Fibroblast of villous mesenchyme (primary cell): ENCODE measurements at places on chromosomes 1 and 21. TPM values are rescaled to one million over a fixed set of nuclear protein-coding genes. Genes with fewer than 3 reads are reported as not detected.

DNA sequence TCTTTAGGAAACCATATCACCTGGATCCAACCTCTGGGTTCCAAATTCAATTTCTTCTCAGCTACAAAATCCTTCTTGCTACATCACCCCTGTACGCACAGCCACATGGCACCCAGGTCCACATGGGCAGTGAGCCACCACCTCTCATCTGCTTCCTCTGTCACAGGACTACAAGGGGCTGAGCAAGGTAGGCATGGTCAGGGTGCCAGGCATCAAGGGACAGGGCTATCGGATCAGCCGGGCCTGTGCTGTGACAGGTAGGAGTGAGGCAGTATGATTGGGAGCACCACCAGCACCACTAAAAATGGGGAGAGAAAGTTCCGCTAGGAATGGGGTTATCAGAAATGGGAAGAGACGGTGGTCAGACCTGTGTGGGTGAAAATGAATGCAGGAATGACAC, 29.4 kb downstream of the S100A6 start:
- DNase-seq: no peak

DNA sequence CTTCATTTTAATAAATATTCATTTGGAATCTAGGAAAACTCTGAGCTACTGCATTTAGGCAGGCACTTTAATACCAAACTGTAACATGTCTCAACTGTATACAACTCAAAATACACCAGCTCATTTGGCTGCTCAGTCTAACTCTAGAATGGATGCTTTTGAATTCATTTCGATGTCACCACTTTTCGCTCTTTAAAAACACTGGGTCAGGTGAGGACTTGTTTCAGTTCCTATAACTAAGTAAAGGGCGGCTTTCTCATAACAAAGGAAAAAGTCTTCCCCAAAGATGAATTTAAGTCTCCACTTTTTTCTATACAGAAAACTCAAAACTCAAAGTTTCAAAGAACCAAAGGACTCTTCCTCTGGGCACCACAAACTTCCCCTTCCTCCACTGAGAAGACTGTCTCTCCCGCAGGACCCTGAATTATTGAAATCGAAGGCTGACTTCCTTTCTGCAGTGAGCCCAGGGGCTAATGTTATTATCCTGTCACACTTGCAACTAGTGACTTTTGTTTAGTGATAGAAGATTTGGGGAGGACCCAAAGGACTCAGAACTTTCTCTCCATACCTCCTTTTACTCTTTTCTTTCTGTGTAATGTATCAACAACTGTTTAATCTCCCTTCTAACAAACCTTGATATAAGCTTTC, 9.7 kb upstream of the DHX9 start:
- no peak for DNase-seq

DNA sequence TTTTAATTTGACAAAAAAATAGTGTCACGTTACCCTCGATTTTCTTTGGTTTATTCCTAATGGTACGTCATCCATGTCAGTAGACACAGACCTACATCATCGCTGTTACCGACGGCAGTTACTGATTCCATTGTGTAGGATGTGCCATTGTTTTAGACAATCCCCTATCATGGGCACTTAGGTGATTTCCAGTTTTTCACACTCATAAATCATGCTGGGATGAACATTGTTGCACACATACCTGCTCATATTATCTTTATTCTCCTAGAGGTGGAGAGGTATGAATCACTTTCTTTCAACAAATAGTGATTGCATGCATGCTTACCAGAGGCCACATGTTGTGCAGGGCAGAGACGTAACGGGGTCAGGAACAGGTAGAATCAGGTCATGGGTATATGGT, 79.7 kb upstream of the EFHD2 start:
- no peak for DNase-seq

The GBP6 gene
- under 0.01 TPM in 1 of 2 replicates, not detected in the other for total RNA-seq

GRCh38 chr1:179728271-179728670, 14.8 kb upstream of the FAM163A start:
- DNase-seq: no peak

DNA sequence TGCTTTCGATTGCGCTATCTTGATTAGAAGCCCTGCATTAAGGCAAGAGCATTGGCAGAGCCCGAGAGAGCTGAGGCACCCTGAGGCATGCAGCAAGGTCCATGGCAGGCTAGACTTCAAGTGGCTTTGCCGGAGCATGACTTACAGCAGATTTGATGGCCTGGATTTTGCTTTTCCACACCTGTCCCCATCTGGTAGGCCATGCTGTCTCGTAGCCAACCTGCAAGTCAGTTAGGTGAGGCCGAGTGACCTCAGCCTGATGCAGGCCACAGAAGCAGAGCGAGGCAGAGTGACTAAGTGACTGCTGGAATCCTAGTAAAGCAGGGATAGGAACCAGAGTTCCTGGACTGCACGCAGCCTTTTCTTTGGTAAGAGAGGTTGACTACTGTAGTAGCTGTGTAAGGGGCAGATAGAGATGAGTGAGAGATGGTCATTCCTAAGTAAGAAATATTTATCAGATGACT, 148.9 kb downstream of the PBX1 start:
- DNase-seq: peak; percentile 75

DNA sequence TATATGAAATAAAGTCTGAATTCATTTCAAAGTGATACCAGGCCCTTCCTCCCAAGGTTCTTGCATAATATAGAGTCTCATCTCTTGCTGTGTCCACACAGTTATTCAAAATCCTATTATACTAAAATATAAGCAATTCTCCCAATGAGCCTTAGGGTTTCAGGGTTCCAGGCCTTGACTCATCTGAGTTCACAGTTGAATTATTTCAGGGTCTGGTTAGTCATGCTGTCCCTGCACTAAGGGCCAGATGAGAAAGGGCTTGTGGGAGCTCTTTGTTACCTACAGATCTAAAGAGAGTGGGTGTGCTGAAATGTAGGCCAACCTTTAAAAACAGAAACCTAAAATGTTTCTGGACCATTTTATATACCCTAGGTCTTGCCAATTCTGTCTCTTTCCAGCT, 337.5 kb upstream of the LRRC7 start:
- DNase-seq: no peak

The CCDC30 gene
- 0.86 and 0.97 TPM in 2 replicates for total RNA-seq

The TNFRSF14 gene
- total RNA-seq: 17.7 and 24.5 TPM in 2 replicates

DNA sequence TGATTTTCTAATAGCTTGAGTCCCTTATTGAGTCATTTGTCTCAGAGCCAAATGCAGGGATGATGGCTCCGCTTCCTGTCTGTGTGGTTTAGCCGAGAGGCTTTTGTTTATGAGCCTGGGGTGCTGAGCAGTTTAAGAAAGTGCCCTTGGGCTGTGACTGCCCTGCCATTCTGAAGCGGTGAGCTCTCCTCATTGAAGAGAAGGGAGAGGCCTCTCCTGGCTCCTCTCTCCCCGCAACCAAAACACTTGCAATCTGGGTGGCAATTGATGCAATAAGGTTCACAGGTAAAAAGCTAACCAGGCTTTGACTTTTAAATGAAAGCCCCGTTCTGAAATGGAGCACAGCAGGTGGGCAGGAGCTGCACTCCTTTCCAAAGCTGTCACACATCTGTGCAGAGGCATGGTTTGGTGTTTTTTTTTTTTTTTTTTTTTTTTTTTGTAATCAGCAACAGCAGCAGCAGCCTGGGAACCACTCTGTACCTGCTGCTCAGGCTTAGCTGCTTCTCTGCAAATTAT, 403.7 kb downstream of the SIPA1L2 start:
- peak; percentile 68 for DNase-seq

The ACADM gene
- total RNA-seq: 27.1 and 31.5 TPM in 2 replicates

The KIF2C gene
- 18.7 and 26.8 TPM in 2 replicates for total RNA-seq

The MANEAL gene
- total RNA-seq: 0.43 and 0.97 TPM in 2 replicates

DNA sequence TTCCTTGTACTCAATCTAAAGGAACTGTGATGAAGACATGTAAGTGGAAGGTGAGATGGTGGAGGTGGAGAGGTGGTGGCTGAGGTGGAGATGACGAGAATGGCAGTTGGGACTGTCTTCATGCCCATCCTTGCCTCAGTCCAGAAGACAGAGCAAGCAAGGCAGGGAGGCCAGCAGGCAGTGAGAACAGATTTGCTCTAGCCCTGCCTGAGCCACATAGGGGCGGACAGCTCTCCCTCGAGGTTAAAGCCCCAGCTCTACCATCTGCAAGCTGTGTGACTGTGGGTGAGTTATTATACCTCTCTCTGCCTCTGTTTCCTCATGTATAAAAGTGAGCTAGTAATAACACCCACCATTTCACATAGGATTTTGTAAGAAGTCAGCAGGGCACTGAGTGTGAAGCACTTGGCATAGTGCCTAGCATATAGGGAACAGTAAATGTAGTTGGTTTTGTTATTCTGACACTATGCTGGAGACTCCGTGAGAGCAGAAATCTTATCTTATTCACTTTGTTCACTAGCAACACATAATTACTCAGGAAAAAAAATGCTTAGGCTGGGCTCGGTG, 4.8 kb upstream of the FAM110D start:
- DNase-seq: no peak
